GM12878 (cell line): ENCODE measurements at places on chromosomes 4 and X.

DNA sequence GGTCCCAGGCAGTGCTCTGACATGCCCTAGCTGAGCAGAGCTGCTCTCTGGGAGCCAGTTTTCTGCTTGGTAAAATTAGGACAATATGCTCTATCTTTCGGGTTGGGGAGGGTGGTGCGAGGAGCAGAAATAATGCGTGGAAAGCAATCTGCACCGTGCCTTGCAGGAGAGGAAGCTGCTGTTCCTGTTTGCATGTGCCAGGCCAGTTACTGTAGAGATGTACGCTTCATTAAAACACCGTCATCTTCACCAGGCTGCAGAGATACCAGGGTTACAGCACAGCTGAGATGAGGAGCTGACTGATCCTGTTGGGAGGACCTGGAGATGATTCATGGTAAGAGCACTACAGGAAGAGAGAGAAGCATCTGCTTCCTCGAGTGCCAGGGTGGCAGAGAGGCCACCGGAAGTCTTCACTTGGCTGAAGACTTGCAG, 29.5 kb upstream of the IRF2 start:
- DNase-seq: no peak

DNA sequence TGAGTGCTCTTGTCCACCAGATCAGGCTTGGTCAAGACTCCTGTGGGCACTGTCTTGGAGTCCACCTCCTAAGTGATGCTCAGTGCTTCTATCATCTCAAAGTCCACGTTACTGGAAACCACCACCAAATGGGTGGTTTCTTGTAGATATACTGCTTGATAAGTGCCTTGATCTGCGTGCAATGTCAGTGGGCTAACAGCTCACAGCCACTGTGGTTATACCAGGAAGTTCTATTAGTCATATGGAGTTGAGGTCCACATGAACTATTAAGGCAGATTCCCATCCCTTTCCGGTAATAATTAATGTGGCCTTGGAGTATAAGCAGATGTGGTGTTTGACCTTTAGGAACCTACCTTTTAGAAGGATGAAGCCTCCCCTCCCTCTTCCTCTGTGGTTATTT, 161.9 kb downstream of the ZNF518B start:
- no peak for DNase-seq

DNA sequence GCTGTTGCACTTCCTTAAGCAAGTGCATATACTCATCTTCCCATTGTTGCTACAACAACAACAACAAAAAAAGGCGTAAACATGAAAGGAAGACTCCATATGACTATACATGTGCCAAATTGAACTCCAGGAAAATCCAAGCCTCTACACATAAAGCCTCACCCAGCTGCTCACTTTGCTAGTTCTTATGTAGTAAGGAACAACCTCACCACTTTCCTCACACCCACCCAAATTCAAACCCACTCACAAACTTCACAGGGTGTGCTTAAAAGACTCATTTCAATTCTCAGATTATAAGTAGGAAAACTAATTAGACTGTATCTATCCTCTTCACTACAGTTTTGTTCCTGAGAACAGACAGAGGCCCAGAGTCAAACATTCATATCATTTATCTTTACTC, 671.1 kb upstream of the INTU start:
- no peak for DNase-seq

DNA sequence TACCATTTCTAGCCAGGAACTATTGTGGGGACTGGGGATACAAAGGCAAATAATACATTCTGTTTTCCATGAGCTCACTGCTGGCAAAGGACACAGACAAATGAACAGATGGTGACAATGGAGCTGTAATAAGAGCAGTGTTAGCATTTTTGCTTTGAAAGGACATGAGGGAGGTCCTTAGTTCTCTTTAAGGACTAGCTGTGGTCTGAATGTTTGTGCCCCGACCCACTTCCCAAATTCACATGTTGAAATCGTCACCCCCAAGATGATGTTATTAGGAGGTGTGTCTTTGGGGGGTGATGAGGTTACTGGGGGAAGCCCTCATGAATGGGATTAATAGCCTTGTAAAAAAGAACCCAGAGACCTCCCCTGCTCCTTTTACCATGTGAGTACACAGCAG, 30.3 kb downstream of the CCNG2 start:
- no peak for DNase-seq
